ENCODE measurements at places on chromosomes 4 and X. TPM values are rescaled to one million over a fixed set of nuclear protein-coding genes. Genes with fewer than 3 reads are reported as not detected.

FGF2 gene
- total RNA-seq = 24.0 TPM

CXorf49 gene
- total RNA-seq = not detected

PPP2R2C gene
- 0.26 TPM for total RNA-seq

PPP1R3F gene
- total RNA-seq = 2.5 TPM

CDX4 gene
- total RNA-seq = not detected

GABRE gene
- total RNA-seq = 2.2 TPM

XKRX gene
- 0.26 TPM for total RNA-seq

SUV39H1 gene
- 12.4 TPM for total RNA-seq

KLHL4 gene
- total RNA-seq = 0.56 TPM

PITX2 gene
- total RNA-seq = 1.4 TPM

SRPX2 gene
- 79.9 TPM for total RNA-seq

ZDHHC15 gene
- total RNA-seq = 0.48 TPM

SORBS2 gene
- 4.1 TPM for total RNA-seq

PPA2 gene
- 68.7 TPM for total RNA-seq

NSUN7 gene
- 0.32 TPM for total RNA-seq

GLRA2 gene
- not detected for total RNA-seq

MAGEB18 gene
- total RNA-seq = not detected

NUDT6 gene
- 7.5 TPM for total RNA-seq

MGAT4D gene
- total RNA-seq = not detected

TGIF2LX gene
- total RNA-seq = not detected

PRR32 gene
- total RNA-seq = not detected

ZNF141 gene
- total RNA-seq = 8.5 TPM

MAGEC3 gene
- not detected for total RNA-seq

RPA4 gene
- 0.72 TPM for total RNA-seq

DRD5 gene
- total RNA-seq = not detected

PPARGC1A gene
- total RNA-seq = 7.4 TPM

LPAR4 gene
- under 0.01 TPM for total RNA-seq

PGAM4 gene
- total RNA-seq = not detected

TEX11 gene
- not detected for total RNA-seq

MAGED1 gene
- total RNA-seq = 361 TPM

Measured in epithelial cell of alveolus of lung (primary cell).